Small intestine (tissue), 16 donors: ENCODE measurements at places on chromosomes 4 and X. TPM values are rescaled to one million over a fixed set of nuclear protein-coding genes. Genes with fewer than 3 reads are reported as not detected.

EVC gene
- polyA plus RNA-seq = 0.27 TPM

CYP2U1 gene
- polyA plus RNA-seq = 0.54 TPM

HTN3 gene
- polyA plus RNA-seq = not detected

CTAG2 gene
- polyA plus RNA-seq = not detected

CENPC gene
- 4.0 TPM for polyA plus RNA-seq

TSPAN5 gene
- polyA plus RNA-seq = 4.9 TPM

FAM193A gene
- polyA plus RNA-seq = 19.2 TPM
